Pancreas (tissue), 10 donors: ENCODE measurements at places on chromosomes 6 and 20. TPM values are rescaled to one million over a fixed set of nuclear protein-coding genes. Genes with fewer than 3 reads are reported as not detected.

DNA sequence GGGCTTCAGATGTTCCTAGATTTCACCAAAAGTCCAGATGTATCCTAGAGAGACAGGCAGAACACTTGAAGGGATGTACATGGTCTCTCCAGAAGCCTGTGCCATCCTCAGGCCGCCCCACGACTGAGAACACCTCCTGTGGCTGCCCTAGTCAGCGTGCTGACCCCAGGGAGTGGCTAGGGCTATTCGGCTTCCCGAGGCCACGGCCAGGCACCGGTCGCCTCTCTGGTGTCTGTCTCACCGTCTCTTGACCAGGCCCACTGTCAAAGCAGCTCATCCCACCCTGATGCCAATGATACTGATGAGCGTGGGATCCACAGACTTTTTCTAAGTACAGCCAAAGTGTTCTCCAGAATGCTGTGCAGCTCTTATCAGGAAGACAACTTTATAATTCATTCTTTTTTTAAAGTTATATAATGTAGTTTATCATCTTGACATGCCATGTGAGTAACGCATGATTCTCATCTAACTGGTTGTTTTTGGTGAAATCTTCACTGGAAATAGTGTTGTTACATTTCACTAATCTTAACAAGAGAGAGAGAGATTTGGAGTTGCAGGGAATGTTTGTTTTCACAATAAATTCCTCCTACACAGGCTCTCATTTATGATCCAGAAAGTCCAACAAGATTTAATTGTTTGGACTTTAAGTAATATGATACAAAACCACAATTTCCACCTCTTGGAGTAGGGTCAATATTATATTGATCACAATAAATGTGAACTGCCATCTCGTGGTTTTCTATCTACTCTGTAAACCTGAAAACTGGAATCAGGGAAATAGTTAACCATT is 41.7 kb upstream of the KLHL31 start:
- no peaks in the 10 kb centered on the region for H3K36me3 ChIP-seq
- no peak overlapping the region for H3K4me3 ChIP-seq
- no peaks in the 10 kb centered on the region for H3K4me1 ChIP-seq

GRCh38 chr20:17859616-17860232 is 108.9 kb downstream of the SNX5 start:
- H3K36me3 ChIP-seq = no peaks in the 10 kb centered on the region
- H3K27me3 ChIP-seq = no peaks in the 10 kb centered on the region
- H3K4me3 ChIP-seq = no peak overlapping the region
- peaks cover 36% of the 10 kb centered on the region for H3K4me1 ChIP-seq

- no peaks in the 10 kb centered on the region for H3K27me3 ChIP-seq
- H3K4me3 ChIP-seq = no peak overlapping the region
Observed at GRCh38 chr6:352474-352873, 39.1 kb upstream of the IRF4 start.

DNA sequence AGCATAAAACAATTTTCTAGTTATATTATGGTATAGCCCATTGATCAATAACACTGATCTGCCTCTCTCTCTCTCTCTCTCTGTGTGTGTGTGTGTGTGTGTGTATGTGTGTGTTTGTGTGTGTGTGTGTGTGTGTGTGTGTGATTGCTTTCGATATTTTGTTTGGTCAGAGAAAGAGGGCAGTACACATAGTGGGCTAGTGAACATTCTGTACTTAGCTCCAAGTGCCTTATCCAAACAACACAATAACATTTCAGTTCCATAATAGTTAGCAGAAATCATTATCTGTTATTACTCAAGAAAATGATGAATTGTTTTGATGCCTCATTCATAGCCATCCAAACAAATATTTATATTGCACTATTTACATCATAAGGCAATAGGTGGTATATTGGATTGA is 979.1 kb upstream of the CITED2 start:
- no peak for DNase-seq
- no peaks in the 10 kb centered on the region for H3K4me1 ChIP-seq
- no peaks in the 10 kb centered on the region for H3K27me3 ChIP-seq
- H3K4me3 ChIP-seq = no peak overlapping the region

Gene SEC23B
- 39.3 TPM for total RNA-seq

DNA sequence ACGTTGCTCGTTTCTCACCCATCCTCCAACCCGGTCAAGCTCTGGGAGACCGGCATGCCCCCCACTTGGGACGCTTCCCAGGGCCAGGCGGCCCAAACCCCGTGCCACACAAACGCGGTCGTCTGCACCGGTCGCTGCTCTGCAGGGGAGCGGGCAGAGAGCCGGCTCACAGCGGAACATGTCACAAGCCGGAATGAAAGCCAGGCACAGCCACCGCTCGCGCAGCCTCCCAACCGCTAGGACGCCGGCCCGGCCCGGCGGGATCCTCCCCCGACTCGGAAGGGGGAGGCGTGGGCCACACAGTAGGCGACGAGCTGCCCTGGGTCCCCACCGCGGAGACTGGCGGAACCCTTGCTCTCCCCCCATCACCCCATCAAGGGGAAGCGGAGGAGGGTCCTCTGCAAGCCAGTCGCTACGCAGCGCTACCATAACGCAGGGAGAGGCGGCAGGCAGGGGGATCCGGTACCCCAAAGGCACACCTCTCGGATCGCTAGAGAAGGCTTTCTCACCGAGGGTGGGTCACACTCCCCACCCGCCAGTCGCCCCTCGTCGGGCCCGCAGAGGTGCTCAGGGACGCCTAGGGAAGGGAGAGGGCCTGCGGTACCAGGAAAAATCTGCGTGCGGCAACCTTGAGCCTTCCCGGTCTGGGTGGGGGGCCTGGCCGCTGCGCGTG is 768.4 kb upstream of the DEFB115 start:
- H3K4me1 ChIP-seq = no peaks in the 10 kb centered on the region
- DNase-seq = no peak
- no peak overlapping the region for H3K4me3 ChIP-seq

DNA sequence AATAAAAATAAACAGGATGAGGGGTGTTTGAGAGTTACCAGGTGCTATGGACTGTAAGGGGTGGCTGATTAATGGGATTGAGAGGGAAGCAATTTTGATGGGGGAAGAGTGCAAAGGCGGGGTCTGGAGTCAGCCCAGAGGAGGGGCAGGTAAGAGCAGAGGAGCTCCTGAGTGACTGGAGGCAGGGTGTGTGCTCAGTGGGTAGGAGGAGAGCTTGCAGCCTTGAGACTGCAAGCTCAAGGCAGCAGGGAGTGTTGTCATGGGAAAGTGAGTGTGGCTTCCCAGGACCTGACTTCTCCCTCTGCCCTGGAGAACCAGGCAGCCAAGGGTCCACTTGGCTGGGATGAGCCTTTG is 54.2 kb downstream of the RAB44 start:
- H3K27ac ChIP-seq = no peak overlapping the region
- H3K4me3 ChIP-seq = no peak overlapping the region
- no peaks in the 10 kb centered on the region for H3K36me3 ChIP-seq
- DNase-seq = no peak
- no peaks in the 10 kb centered on the region for H3K27me3 ChIP-seq
- H3K4me1 ChIP-seq = no peaks in the 10 kb centered on the region

- no peak for DNase-seq
- H3K4me1 ChIP-seq = no peaks in the 10 kb centered on the region
- no peak overlapping the region for H3K27ac ChIP-seq
- no peaks in the 10 kb centered on the region for H3K36me3 ChIP-seq
Observed at GRCh38 chr6:38259736-38260135, 380.0 kb downstream of the BTBD9 start.

DNA sequence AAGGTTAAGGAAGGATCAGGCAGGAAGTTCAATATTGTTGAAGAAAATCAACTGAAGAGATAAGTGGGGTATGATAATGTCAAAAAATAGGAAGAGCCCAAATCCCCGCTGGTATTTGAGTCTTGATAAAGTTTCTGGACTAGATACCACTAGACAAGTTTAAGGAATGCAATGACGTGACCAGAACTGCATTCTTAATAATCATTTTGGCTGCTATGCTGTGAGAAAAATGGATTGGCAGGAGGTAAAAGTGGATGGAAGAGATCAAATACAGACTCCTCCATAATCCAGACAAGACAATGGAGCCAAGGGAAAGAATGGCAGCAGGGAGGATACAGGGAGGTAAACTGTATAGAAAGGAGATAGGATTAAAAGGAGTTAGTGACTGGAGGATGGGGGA is 128.2 kb downstream of the COL12A1 start:
- no peak for DNase-seq
- H3K4me1 ChIP-seq = no peaks in the 10 kb centered on the region
- H3K27me3 ChIP-seq = no peaks in the 10 kb centered on the region
- no peak overlapping the region for H3K4me3 ChIP-seq

Gene BTN3A1
- 6.7 TPM for total RNA-seq

GRCh38 chr6:137823826-137824555 is 43.1 kb upstream of the TNFAIP3 start:
- H3K4me3 ChIP-seq = no peak overlapping the region
- no peak overlapping the region for H3K27ac ChIP-seq
- no peaks in the 10 kb centered on the region for H3K27me3 ChIP-seq
- DNase-seq = no peak

DNA sequence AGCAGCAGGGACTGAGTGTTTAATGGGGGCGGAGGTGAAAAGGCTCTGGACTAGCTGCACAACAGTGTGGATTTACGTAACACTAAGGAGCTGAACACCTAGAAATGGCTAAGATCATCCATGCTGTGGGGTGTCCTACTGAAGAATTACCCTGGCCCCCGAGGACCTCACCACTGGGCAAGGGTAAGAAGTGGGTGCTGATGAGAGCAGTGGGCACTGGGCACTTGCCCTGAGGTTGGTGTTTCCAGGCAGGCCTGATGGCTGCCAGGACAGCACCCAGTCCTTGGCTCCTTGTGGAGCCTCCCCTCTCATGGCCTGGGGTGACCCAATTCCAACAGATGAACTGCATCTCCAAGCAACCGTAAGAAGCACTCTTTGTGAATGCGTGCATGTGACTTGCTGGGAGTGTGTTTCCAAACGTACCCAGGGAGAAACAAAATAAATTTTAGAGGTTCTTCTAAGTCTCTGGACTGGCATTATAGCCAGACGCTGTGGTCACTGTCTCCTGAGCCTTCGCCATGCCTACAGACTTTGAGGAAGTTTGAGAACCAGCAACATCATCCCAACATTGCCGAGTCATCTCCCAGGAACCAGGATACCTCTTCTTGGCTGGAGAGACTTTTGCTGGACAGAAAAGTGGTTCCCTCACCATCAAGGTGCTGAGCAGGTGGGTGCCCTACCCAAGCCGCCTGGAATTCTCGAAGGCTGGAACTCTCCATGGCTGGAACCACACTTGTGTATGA is 245.9 kb downstream of the ERMARD start:
- no peak for DNase-seq
- no peaks in the 10 kb centered on the region for H3K36me3 ChIP-seq
- H3K4me1 ChIP-seq = no peaks in the 10 kb centered on the region
- H3K27me3 ChIP-seq = no peaks in the 10 kb centered on the region

DNA sequence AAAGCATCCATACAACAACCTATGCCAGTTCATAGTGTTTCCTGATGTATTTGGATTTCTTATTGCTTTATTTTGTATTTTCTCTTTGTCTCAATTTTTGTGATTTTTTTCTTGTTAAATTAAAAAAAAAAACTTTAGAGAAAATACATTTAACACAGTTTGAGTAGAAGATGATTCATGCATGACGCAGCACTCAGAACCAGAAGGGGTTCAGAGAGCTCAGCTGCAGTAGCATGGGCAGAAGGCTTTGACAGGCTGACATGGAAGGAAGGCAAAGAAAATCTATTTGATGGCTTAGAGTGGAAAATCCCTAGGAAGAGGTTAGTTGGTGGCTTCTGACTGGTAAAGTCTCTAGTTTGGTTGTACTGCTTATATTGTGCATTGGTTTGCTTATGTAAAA is 207.2 kb upstream of the STXBP5 start:
- no peak for DNase-seq
- no peaks in the 10 kb centered on the region for H3K36me3 ChIP-seq
- no peak overlapping the region for H3K4me3 ChIP-seq
- no peaks in the 10 kb centered on the region for H3K4me1 ChIP-seq

- H3K4me1 ChIP-seq = no peaks in the 10 kb centered on the region
- H3K27ac ChIP-seq = no peak overlapping the region
- H3K27me3 ChIP-seq = no peaks in the 10 kb centered on the region
- no peak overlapping the region for H3K4me3 ChIP-seq
Observed at GRCh38 chr6:154319231-154319858, 37.3 kb downstream of the IPCEF1 start.

DNA sequence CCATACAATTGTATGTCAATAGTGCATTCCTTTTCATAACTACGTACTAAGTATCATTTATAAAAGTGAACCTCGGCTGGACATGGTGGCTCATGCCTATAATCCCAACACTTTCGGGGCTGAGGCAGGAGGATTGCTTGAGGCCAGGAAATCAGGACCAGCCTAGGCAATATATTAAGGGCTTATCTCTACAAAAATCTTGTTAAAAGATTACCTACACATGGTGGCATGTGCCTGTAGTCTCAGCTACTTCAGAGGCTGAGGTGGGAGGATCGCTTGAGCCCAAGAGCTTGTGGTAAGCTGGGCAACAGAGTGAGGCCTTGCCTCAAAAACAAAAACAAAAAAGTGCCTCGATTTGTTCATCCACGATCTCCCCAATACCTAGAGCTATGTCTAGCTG is 449.7 kb upstream of the SULF2 start:
- H3K4me3 ChIP-seq = no peak overlapping the region
- no peak for DNase-seq
- no peaks in the 10 kb centered on the region for H3K4me1 ChIP-seq
- no peaks in the 10 kb centered on the region for H3K36me3 ChIP-seq
- no peaks in the 10 kb centered on the region for H3K27me3 ChIP-seq
- H3K27ac ChIP-seq = no peak overlapping the region

DNA sequence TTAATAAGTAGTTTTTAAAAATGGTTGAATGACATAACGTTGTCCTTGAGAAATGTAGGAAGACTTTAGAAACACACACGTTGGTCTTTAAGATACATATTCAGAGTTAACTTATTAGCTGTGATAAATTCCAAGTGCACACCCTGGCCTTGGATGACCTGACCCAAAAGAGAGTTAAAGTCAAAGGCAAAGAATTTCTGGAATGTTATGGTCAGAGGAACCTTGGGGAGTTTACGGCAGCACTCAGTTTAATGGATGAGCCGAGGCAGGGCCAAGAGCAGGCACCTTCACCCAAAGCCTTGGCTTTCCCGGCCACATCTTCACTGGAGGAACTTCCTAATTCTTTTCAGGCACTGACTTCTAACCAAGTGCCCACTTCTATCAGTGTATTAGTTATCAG is 200.5 kb downstream of the SMOC2 start:
- H3K27ac ChIP-seq = no peak overlapping the region
- no peaks in the 10 kb centered on the region for H3K27me3 ChIP-seq
- H3K36me3 ChIP-seq = no peaks in the 10 kb centered on the region
- H3K4me1 ChIP-seq = no peaks in the 10 kb centered on the region
- no peak for DNase-seq

GRCh38 chr20:36098364-36098763 is 56.2 kb upstream of the EPB41L1 start:
- H3K36me3 ChIP-seq = no peaks in the 10 kb centered on the region
- H3K4me3 ChIP-seq = no peak overlapping the region
- peak overlapping the region; percentile 69 for H3K27ac ChIP-seq
- H3K27me3 ChIP-seq = no peaks in the 10 kb centered on the region

Gene ANKEF1
- 7.3 TPM for total RNA-seq
